ENCODE measurements at places on chromosomes 7 and 10.

GRCh38 chr7:12943781-12944180, 256.3 kb downstream of the ARL4A start:
- no peak for DNase-seq

DNA sequence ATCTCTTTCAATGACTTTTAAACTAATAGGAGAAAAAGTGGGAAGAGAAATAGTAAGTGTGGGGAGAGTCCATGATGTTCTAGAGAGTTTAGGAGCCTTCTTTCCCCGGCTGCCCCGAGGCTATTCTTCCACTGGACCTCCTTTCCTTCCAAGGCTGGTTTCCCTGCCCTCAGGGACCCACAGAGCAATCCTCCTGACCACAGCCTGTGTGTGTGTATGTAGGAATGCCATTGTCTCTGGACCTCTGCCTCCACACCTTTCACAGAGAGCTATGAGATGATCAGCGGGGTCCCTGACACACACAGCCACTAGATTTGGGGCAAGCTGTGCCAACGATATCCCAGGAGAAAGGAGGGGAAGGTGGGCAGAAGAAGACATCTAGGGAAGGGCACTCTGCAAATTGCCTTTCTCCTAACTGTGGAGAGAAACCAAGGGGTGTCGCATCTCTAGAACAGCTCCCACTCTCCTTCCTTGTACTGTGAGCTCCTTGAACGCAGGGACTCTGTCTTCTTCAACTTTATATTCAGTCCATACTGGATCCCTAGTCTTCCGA, 13.3 kb upstream of the CHCHD3 start:
- DNase-seq: no peak

DNA sequence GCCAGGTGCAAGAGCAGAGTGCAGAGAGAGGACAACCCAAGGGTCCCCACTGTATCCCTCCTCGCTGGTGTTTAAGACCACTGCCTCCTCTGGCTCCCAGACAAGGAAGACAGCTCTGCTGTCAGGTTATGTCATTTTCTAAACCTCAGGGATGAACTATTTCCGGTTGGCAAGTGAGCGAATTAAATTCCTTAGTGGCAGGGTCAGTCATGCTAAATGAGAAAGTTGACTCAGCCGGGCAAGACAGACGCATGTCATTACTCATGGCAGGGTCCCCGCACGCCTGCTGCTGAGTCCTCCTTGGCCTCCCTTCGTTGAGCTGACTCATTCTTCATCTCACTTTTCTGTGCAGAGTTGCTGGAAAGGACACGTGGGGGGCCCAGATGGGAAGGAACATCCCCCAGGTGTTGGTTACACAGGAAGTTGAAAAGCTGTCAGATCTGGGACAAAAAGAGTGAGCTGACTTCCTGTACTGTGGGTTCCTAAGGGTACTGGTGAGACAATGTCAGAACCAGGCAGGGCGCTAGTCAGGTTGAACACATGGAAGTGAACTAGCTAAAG, 47.1 kb upstream of the UCN3 start:
- DNase-seq: no peak

DNA sequence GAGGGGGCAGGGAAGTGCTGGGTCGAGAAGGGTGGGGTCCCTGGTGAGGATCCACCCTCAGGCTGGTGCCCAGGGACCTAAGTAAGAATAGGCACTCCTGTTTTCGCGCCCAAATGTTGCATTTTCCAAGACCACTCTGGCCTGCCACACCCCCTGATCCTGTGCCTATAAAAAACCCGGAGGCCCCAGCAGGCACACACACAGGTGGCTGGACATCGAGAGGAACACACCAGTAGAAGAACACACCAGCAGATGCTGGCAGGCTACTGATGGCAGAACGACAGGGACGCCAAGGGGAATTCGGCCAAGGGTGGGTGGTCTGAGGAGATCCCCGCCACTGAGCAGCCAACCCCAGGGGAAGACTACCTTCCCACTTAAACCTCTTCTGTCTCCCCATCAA, 633.9 kb upstream of the POT1 start:
- DNase-seq: no peak

GRCh38 chr10:34111179-34111578, 703.9 kb downstream of the PARD3 start:
- no peak for DNase-seq

- DNase-seq: no peak
Observed at GRCh38 chr7:91916051-91916440, 24.6 kb upstream of the AKAP9 start.

GRCh38 chr10:133276435-133277201, at the start of gene ADAM8:
TSS of gene ADAM8 (minus strand) at chr10:133276868. CDS start at chr10:133276817, 51 bp downstream.
- DNase-seq: peak; percentile 92

DNA sequence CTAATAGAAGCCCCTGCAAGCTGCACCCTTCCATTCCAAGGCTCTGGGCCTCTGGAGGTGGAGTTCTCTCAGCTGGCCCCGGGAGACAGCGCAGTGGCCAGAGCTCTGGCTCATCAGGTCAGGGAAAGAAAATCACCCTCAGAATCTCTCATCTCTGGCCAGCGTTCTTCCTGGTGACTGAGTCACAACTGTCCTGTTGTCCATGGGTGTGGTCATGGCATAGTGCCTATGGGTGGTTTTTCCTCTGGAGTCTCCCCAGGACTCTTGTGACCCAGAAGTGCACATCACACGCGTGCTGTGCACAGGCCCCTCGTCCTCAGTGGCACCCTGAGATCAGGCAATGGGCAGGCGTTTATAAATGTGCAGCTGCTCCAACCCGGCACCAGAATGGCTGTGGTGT, 27.4 kb upstream of the FXYD4 start:
- no peak for DNase-seq

DNA sequence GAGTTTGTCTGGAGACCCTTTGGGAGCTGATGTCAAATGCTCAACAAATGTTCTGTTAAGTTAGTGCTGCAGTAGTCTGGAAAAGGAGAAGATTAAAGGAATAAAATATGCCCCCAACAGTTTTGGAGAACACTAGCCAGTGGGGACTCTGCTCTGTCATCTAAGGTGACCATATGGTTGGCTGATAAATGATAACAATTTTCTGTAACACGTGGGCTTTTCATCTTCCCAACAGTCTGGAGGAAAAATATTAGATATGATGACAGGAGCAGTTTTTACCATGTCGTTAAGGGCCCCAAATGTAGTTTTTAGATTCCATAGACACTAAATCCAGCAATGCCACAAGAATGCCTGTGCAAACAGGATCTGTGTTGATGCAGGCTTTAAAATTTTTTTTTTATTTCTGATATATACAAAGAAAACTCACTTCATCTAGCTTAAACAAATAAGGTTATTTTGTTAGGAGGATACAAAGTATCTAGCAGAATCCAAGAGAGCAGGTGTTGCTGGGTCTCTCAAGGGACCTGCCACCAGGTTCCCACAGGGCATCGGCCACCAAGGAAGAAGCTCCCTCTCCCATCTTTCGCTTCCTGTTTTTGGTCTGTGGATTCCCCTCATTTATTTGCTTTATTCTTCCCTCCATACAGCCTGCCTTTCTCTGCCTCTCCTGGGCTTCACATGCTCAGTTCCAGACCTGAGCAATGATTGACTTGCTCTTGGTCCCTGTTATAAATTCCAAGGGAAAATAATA, 6.2 kb upstream of the CFAP58 start:
- no peak for DNase-seq

DNA sequence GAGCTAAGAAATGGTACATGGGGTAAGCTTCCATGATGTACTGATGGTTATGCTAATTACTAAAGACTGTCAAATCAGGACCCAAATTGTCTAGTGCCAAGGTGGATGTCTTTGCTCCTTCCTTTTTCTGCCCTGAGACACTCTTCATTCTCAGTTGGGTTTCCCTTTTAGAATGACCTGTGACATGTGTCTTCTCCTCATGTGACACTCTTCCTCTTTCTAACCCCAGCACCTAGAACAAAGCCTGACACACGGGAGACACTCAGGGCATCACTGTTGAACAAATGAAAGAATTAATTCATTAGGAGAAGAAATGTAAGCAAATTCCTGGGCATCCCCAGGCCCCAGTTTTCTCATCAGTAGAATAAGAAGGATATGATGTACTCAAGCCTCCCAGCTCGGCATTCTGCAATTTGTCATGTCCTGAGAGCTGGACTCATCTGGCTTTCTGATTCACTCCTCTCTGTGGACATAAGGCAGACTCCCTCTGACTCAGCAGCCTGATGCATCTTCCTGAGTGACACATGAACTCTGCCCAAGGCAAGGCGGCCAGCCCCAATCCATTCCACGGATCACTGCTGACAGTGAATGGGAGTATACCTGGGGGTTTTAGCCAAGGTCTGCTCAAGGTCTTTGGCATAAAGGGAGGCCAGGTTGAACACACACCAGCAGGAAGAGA, 473.8 kb downstream of the KCNMA1 start:
- no peak for DNase-seq

- DNase-seq: no peak
Observed at GRCh38 chr7:139538881-139539635, 15.6 kb downstream of the CLEC2L start.

GRCh38 chr7:139777948-139778841, at the start of gene HIPK2:
TSS of gene HIPK2 (minus strand) at chr7:139777998. CDS start at chr7:139777623, 375 bp downstream.
- peak; percentile 77 for DNase-seq

DNA sequence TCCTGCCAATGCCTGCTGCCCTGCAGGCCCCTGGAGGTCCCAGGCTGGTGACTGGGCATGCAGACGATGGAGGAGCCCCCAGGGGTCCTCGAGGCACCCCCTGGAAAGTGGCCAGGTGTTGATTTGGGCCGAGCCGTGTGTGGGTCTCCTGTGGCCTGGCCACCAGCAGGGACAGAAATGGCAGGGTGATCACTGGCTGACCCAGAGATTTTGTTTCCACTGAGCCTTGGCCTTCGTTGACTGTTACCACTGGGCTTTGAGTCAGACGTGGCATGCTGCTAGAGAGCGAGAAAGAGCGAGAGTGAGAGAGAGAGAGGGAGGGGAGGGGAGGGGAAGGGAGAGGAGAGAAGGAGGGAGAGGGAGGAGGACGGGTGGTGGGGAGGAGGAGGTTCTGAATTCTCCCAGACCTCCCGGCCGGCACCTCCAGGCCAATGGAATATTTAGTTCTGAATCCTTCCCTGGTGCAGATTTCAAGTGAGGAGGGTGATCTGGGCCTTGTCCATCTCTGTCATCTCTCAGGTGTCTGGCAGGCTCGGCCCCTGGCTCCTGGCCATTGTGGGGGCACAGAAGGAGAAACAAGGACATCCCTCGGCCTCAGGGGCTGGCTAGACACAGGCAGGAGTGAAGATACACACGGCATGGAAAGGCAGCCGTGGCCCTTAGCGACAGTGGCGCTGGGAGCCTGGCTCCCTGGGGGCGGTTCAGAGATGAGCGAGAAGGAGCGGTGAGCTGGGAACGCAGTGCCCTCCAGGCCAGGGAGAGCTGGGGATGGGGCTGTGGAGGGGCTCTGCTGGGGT, 58.2 kb downstream of the GLRX3 start:
- no peak for DNase-seq

GRCh38 chr7:113402005-113402404, 283.7 kb upstream of the SMIM30 start:
- DNase-seq: no peak

DNA sequence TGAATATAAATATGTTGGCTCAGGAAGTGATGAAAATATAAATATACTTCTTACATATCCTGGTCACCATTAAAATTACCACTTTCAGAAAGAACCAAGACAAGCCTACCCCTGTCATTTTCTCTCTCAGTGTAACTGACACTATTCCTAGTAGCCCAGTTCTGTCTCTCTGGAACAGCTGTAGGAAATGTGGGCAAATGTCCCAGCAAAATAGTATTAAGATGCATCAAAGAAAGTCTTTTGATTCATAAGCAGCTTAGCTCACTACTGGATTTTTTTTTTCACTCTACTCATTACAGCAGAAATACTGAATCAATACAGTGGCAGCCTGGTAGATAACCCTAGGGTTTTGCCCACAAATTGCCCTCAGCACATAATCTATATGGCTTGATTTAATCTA, 290.9 kb downstream of the DNAJB9 start:
- DNase-seq: no peak

GRCh38 chr7:237385-237784, 45.0 kb downstream of the FAM20C start:
- DNase-seq: no peak

Measured in germinal center (tissue), 1 donor.